ENCODE measurements at places on chromosomes 7 and 10.
A peak's percentile ranks its signal among the peaks of the same experiment; 100 is the strongest.

DNA sequence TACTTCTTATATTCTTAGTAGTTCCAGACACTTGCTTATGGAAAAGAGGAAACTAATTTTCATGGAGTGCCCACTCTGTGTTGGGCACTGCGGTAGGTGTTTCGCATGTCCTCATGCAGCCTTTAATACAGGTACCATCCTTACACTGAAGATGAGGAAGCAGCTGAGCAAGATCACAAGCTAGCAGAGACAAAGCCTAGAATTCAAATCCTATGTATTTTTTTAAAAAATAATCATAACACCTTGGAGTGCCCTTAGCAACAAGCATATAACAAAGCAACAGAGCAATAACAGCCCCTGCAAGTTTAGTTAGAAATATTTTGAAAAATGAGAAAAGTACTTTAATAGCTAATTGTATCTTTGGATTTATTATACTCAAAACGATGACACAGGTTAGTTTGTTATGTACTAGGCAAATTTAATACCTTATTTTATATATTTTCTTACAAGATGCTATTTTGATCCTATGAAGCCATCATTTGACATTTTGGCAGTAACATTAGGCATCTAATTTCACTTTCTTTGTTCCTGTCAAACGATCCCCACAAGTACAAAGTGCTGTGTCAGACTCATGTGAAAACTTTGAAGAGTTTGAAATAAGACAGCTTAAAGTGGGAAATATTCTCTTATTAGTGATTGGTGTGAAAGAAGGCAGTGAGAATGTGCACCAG lies 245.8 kb downstream of the CDK14 start:
- DNase-seq, result no peak

- DNase-seq, result no peak
Observed at GRCh38 chr10:89427629-89428028, 13.3 kb downstream of the IFIT5 start.

GRCh38 chr10:131981429-131982184 lies at the start of gene BNIP3:
Gene BNIP3 (minus strand): TSS chr10:131981923. CDS start chr10:131981806, 117 bp downstream.
- peak; percentile 10 for DNase-seq

- DNase-seq, result no peak
Observed at GRCh38 chr10:26485150-26485941, 47.2 kb downstream of the APBB1IP start.

- no peak for DNase-seq
Observed at GRCh38 chr7:18903695-18904094, 213.7 kb downstream of the TWIST1 start.

DNA sequence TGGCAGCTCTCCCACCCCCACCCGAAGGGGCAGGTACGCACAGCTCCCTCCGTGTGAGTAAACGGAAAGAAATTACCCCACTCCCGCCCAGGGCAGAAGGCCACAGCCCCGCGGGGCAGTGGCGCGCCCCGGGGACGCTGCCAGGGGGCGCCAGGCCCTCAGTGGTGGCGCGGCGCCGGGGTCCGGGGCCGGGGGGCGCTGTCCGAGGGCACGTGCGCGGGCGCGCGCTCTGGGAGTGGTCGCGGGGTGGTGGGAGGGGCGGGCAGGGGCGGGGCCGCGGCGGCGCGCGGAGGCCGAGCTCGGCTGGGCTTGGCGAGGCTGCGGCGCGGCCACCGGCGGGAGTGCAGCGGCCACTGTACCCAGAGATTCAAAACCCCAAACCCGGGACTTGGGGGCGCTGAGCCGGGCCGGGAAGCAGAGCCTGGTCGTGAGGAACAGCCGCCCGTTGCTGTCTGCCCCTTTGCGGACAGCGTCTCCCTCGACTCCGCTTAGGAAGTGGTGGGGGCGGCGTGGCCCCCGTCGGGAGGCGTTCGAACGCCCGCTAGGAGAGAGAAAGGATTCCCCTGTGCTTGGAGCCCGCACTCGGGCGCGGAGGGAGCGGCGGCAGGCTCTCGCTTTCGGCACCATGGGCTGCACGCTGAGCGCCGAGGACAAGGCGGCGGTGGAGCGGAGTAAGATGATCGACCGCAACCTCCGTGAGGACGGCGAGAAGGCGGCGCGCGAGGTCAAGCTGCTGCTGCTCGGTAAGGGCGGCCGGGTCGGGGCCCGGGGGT lies at the start of gene GNAI1:
Gene GNAI1 (plus strand): TSS at position 296 of the 773 bp plus-strand sequence. CDS start 330 bp downstream, at position 626.
- DNase-seq, result peak; percentile 31

DNA sequence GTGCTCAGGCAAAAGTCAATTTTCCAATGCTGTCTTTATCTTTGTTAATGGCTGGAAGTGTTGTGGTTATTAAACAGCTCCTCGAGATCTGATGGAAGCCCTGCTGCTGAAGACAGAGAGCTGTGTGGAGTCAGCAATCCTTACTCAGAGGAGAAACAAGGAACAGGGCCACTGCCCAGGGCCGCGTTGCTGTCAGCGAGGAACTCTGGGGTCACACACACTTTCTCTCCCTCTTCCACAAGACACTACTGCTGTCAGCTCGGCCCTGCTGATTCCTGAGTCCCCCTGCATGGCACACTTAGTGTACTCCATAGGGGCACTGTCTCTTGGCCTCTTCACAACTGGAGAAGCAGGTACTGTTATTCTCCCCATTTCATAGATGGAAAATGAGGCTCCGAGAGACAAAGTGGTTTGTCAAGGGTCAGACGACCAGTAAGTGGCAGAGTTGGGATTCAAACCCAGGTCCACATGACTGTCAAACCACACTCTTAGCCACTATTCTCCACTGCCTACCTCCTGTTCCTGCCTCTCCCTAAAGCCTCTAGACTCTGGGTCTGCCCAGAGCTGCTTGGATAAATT lies 29.3 kb upstream of the PDCD4 start:
- no peak for DNase-seq
